Left lung (tissue), 14 donors: ENCODE measurements at places on chromosomes 13 and 19. TPM values are rescaled to one million over a fixed set of nuclear protein-coding genes. Genes with fewer than 3 reads are reported as not detected.

DNA sequence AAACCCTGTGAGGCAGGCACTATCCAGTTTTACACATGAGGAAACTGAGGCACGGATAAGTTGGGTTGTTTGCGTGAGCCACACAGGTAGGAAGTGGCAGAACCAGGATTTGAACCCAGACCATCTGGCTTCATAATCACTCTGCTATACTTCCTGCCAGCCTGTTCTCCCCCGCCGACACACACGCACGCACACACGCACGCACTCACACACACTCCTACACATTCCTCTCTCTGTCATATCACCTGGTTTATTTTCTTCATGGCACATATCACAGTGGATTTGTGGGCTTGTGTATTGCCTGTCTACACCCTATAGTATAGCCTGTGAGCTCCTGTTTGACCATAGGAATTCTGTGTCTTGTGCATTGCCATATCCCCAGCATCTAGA lies 140.0 kb downstream of the SIPA1L3 start:
- DNase-seq, result no peak

DNA sequence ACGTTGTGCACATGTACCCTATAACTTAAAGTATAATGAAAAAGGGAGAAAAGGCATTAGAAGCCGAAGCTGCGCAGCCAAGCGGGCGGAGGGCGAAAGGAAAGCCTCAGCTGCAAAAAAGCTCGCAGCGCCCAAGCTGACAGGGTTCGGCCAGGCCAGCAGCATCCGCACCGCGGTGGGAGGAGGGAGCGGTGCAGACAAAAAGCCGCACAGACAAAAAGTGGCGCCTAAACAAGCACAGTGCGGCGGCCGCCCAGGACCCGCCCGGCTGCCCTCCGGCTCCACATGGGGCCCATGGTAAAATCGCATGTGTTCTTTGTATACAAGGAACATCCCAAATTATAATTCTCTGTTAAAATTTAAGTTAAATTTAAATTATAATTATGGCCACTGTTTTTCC lies 42.4 kb downstream of the PSG3 start:
- no peak for DNase-seq

DNA sequence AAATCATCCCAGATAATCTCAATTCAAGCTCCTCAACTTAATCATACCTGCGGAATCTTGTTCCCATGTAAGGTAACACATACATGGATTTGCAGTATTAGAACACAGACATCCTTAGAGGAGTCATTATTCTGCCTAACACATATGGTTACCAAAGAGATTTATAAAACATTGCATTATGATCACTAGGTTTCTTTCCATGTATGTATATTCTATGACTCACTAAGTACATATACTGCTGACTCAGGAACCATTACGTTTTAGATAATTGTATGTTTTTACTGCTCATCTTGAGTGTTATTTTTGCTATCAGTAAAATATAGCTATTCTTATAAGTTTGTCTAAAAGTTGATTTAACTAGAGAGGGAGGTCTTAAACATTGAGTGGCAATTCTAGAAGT lies 182.9 kb downstream of the SLITRK6 start:
- DNase-seq, result no peak

DNA sequence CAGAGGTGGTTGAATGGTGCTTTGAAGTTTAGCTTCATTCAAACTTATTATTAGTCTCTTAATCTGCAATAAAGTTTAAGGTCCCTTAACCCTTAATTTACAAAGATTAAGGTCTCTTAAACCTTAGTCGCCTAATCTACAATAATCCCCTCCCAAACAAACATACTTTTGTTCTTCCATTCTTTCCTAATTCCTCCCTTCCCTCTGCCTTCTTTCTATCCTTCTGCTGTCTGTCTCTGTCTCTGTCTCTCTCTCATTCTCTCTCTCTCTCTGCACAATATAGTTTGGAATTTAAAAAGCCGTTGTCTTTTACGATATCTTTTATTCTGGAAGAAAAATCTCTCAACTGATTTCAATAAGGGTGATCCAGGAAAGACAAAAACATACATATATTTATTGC lies 1096.8 kb upstream of the ATXN8OS start:
- DNase-seq, result no peak

GRCh38 chr13:96499656-96500055 lies 409.7 kb downstream of the HS6ST3 start:
- DNase-seq, result no peak

The C1QTNF9B gene
- polyA plus RNA-seq, result 1.3 TPM

DNA sequence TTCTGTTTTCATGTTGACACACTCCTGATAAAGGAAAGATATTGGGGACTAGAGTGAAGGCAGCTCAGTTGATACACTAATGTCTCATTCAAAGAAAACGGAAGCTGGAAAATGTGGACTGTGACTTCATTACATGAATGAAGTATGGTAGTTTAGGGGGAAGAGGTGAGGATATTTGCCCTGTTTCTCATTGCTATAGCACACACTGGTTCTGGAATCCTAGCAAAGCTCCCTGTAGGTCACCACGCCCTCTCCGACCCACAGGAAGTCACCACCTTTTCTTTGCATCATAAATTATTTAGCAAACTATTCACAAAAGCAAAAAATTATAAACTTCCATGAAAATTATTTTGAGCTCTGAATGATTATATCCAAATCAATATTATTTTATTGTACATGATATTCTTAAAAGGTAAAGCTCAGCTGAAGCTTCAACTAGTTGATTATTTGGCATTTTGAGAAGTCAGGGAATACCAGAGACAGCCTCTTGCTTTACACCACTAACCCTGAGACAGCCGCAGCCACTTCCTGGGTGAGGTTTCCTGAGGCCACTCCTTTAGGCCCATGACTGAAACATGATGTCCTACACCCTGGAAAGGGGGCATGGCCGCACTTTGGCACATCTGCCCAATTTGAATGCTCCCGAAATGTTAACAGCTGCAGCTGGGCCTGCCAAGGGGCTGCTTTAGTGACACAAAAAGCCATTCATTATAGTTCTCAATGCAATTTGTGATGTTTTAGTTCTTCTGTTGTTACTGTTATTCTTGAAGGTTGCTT lies 50.0 kb upstream of the WDFY2 start:
- DNase-seq, result no peak

The KLK2 gene
- not detected for polyA plus RNA-seq

GRCh38 chr19:44553478-44554171 lies 24.1 kb upstream of the CEACAM20 start:
- DNase-seq, result no peak

DNA sequence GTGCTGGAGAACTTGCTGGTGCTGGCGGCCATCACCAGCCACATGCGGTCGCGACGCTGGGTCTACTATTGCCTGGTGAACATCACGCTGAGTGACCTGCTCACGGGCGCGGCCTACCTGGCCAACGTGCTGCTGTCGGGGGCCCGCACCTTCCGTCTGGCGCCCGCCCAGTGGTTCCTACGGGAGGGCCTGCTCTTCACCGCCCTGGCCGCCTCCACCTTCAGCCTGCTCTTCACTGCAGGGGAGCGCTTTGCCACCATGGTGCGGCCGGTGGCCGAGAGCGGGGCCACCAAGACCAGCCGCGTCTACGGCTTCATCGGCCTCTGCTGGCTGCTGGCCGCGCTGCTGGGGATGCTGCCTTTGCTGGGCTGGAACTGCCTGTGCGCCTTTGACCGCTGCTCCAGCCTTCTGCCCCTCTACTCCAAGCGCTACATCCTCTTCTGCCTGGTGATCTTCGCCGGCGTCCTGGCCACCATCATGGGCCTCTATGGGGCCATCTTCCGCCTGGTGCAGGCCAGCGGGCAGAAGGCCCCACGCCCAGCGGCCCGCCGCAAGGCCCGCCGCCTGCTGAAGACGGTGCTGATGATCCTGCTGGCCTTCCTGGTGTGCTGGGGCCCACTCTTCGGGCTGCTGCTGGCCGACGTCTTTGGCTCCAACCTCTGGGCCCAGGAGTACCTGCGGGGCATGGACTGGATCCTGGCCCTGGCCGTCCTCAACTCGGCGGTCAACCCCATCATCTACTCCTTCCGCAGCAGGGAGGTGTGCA lies 587 bp downstream of the S1PR4 start:
- no peak for DNase-seq

The PRR22 gene
- 1.6 TPM for polyA plus RNA-seq

GRCh38 chr19:33296488-33296971 lies 5.8 kb downstream of the CEBPA start:
- DNase-seq, result no peak

The TEX26 gene
- polyA plus RNA-seq, result 0.53 TPM

DNA sequence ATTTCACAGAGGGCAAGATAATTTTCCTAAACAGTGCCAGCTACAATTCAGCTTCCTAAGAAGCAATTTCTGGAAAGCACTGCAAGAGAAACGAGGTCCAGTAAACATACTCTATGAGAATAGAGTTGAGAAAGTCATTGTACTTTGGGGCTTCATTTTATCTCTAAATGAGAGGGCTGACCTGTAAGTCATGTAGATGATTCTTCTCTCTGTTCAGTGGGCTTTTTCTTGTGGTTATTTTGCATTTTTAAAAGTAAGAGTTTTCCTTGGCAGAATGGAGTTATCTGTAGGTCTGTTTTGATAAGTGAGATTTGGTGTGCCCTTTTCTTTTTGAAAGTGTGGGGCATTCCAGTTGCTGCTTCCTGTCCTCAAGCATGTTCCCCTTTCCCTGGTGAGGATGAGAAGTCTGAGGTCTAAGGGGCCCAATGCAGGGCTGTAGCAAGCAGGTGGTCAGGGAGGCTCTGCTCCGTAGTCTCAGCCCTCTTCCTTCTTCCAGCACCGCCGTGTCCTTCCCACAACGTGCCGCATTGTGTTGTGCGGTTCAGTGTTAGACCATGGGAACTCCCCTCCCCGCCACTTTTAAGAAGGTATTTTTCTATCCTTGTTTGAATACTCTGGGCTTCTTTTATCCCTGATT lies 86.3 kb downstream of the ARHGEF7 start:
- DNase-seq, result no peak

The LINGO3 gene
- polyA plus RNA-seq, result 0.10 TPM
